ENCODE measurements at places on chromosomes 11 and 22.
A peak's percentile ranks its signal among the peaks of the same experiment; 100 is the strongest.

DNA sequence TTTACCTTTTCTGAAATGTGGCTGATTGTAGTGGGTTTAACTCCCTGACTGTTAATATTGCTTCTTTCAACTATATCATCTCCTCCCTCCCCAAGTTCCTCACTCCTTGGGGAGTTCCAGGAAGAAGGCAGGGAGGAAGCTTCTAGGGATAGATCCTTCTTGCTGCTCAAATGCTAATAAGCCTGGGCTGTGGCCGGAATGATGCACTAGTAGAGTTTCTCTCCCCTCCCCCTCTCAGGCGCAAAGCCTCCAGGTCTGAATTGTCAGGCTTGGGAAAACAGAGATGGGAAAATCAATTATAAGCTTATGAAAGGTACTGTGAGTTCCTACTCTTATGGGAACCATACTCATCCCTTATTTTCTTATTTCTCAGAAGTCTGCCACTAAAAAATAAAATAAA is 30.8 kb downstream of the FEZ1 start:
- no peak for DNase-seq

DNA sequence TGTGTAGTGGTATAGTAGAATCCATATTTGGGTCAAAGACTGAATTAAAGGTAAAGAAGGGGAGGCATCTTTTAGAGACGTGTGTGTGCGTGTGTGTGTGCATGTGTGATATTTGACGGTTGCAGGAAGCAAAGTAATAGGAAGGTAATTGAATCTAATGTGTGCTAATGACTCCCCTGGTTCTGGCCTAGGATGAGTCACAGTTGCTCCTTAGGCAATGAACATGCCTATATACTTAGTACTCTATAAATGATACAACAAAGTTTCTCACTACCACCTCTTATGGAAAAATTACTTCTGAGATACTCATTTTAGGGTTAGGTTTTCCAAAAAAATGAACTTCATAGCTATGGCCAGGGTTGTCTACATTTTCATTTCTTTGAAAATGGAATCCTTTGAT is 409.6 kb downstream of the GUCY1A2 start:
- no peak for DNase-seq

DNA sequence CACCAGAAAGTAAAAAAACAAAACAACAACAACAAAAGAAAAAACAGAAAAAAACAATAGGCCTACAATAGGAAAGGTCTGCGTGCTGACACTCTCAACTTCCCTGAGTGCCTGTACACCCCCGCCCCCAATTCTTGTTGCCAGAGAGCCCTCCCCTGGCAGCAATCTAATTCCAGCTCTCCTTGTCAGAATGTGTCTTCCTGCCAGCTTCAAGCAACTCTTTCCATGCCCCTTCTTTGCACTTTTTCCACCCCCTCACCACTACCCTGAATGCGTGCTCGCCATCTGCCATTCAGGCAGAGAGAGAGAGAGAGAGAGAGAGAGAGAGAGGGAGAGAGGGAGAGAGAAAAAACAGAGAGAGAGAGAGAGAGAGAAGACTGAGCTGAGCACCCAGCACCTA is 245.0 kb downstream of the KIRREL3 start:
- no peak for DNase-seq

DNA sequence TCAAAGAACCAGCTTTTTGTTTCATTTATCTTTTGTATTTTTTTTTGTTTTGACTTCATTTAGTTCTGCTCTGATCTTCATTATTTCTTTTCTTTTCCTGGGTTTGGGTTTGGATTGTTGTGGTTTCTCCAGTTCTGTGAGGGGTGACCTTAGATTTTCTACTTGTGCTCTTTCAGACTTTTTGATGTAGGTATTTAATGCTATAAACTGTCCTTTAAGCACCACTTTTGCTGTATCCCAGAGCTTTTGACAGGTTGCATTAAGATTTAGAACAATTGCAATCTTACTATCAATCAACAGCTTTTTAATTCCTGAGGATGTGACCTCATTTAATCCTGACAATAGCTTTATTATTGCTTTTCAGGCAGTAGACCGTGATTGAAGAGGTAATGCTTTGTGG is 94.3 kb downstream of the ZNF280B start:
- DNase-seq: no peak

GRCh38 chr22:29167032-29167911 is 38.4 kb upstream of the EMID1 start:
- DNase-seq: peak; percentile 5

GRCh38 chr22:47322854-47323253 is 560.4 kb downstream of the TBC1D22A start:
- no peak for DNase-seq

GRCh38 chr22:39592081-39593065 is 21.8 kb downstream of the CACNA1I start:
- DNase-seq: no peak

GRCh38 chr11:17244046-17244445 is 32.5 kb upstream of the NUCB2 start:
- DNase-seq: no peak

DNA sequence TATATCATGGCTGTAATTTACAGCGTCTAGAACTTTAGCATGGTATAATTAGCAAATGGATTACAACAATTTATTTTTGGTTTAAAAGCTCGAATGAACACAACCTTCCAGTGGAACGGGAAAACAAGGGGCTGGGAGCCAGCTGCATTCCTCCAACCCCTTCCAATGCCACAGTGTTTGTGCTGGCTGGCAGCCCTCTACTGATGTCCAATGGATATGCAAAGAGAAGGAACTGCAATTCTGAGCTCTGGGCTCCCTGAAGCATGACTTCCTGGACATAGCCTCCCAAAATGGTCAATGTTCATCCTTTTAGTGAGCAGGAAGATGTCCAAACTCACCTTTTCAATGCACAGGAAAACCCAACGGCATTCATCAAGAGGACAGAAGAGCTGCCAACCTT is 288.3 kb downstream of the TENM4 start:
- DNase-seq: no peak

DNA sequence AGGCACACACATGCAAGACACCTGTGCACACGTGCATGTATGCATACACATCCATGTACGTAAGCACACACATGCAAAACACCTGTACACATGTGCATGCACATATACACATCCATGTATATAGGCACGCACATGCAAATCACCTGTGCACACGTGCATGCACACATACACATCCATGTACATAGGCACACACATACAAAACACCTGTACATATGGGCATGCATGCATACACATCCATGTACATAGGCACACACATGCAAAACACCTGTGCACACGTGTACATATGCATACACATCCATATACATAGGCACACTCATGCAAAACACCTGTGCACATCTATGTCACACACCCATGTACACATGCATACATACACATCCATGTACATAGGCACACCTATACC is 458.3 kb downstream of the TBC1D22A start:
- no peak for DNase-seq

- DNase-seq: no peak
These were observed 568.9 kb downstream of the LUZP2 start for GRCh38 chr11:25065746-25066145.

DNA sequence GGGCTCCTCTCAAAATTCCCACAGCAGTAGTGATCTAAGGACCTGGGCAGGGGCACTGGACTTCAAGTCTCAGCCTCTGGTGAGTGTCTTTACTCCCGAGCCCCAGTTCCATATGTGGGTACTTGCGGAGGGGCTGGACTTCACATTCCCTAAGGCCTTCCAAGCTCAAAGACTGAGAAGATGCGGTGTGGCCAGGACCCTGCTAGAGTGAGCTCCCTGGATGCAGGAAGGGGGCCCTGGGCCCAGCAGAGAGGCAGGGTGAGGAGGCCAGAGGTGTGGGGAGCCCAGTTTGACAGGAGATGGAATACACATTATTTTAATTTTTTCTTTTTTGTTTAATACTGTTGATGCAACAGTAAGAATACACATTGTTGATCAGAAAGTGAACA is 83.7 kb downstream of the IGLL1 start:
- no peak for DNase-seq

DNA sequence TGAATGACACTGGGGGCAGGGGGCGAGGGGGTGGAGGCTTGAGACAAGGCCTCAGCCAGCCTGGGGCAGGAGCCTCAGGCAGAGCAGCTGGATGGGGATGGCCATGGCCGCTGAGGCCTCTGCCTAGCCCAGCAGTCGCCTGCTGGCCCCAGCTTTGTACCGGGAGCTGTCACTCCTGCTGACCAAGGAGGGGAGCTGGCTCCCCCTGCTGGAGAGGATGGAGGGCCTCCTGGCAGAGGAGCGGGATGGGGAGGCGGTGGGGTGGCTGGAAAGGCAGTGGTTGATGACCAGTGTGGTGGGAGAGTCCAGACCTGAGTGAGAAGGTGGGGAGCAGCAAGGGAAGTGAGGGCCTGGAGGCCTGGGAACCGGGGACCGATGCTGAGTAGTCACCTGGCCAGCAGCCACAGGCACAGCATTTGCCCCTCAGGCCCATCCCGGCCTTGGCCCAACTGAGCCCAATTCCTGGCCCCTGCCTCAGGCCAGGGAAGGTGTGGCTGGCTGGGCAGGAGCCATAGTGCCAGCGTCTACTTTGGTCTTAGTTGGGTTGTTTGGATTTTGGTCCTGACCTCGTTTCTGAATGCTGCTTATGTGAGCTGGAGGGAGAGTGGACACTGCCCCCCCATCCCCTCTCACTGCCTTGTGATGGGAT is 6.0 kb upstream of the SUSD2 start:
- peak; percentile 53 for DNase-seq

DNA sequence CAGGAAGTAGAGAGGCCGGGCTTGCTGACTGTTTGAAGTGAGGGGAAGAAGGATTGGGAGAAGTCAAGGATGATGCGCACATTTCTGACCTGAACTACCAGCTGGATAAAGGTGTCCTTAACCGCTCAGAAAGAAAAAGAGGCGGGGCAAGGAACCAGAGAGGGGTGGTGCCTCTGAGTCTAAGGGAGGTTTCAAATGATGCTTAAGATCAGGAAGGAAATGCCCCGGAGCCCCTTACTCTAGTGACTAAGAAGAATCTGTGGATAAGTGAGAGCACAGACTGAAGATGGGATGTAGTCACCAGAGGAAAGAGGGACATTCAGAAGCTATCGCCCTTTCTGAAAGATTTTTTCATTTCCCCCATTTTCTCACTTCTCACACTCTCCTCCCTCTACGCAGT is 12.7 kb downstream of the DCHS1 start:
- no peak for DNase-seq

DNA sequence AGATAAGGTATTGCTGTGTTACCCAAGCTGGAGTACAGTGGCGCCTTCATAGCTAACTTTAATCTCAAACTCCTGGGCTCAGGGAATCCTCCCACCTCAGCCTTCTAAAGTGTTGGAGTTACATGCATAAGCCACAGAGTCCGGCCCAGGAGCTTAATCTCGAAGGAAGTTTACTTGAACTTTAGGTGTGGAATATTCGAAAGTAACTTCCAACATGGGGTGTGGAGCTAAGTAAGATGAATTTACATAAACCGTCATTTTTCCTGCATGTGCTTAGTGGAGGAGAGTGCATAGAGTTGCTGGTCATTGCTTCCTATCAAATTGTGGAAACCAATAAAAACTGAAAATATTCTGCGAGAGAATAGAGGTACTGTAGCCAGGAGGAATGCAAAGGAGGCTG is 1.5 kb downstream of the ATG13 start:
- DNase-seq: no peak

DNA sequence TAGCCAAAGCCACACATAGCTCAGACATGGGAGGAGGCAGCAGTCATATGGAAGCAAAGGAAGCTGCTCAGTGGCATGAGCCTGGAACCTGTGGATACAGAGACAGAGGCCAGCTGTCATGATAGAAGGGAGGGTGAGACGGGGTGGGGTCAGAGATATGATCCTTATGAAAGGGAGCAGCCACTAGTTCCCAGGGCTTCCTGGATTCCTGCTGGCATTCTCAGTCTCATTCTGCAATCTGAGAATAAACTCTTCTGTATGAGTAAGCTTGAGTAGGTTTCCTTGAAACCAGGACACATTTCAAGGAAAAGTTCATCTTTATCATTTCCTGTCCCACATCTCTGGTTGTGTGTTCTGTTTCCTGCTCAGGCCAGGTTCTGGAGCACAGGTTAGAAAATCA is 220.2 kb upstream of the SNX19 start:
- DNase-seq: no peak

- DNase-seq: peak; percentile 24
These were observed 1.3 kb downstream of the WEE1 start for GRCh38 chr11:9574622-9575259.

GRCh38 chr22:46945481-46945880 is 183.0 kb downstream of the TBC1D22A start:
- DNase-seq: no peak

GRCh38 chr11:73401924-73402833 is 26.0 kb downstream of the RELT start:
- no peak for DNase-seq

- no peak for DNase-seq
These were observed 825 bp downstream of the ARHGAP20 start for GRCh38 chr11:110711448-110711775.

- DNase-seq: no peak
These were observed 475.6 kb downstream of the MIAT start for GRCh38 chr22:27133019-27133431.

GRCh38 chr11:9126636-9127035 is 35.2 kb upstream of the SCUBE2 start:
- no peak for DNase-seq

DNA sequence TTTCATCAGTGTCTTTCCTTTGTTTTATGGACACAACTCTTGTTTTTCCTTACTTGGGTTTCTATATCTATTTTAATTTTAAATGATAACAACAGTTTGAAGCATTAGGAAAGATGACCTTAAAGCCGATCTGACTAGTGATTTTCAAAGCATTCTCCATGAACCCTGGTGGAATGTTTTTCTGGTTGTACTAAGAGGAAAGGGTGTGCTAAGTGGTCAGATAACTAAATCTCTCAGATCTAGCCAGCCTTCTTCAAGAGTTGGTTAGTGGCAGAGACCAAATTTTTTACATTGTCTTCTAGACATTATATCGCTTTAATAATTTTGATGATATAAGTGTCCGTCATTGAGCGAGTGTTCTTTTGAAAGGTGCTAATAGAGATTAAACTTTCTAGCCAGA is 134.4 kb downstream of the METTL15 start:
- DNase-seq: no peak

DNA sequence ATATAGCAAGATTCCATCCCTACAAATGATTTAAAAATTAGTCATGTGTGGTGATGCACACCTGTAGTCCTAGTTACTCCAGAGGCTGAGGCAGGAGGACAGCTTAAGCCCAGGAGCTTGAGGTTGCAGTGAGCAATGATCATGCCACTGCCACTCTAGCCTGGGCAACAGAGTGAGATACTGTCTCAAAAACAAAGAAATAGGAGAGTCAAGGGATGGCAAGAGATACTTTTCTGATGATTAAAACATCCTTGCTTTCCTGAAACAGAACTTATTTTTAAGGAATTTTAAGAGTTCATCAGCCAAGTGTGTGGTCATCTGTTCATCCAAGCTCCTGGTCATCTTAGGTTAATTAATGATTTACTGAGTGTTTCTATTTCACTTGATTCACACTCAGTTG is 1252.0 kb downstream of the LRRC4C start:
- DNase-seq: no peak

Measured in stimulated activated CD4-positive, alpha-beta T cell treated with anti-CD3 and anti-CD28 coated beads, Interleukin-1b, Interleukin-23, amount 100 ng/mL, for 4 hours (primary cell).